ENCODE measurements at places on chromosomes 13 and 19.

- DNase-seq, result peak; percentile 85
Observed at GRCh38 chr13:99809926-99810325, 161.6 kb downstream of the ZIC5 start.

- peak; percentile 37 for DNase-seq
Observed at GRCh38 chr19:17235300-17235970, 9.4 kb downstream of the OCEL1 start.

GRCh38 chr13:85367887-85368286, 431.3 kb downstream of the SLITRK6 start:
- no peak for DNase-seq

GRCh38 chr13:94112227-94112626, 367.3 kb downstream of the DCT start:
- peak; percentile 95 for DNase-seq

DNA sequence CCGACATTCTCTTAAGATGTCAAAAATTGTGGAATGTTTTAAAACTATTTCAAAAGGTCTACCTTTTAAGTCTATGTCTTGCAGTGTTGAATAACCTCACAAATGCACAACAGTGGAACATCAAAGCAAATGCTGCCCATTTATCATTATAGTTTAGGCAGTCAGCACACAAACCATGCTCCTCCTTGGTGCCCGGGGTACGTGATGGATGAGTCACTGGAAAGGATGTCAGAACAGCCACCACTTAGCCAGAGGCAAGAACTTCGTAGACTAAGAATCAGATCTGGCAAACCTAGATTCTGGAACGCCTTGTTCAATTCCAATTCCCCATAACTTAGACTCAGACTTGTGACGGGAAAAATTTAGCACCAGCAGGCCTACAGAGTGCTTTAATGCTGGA, 343.6 kb downstream of the FGF9 start:
- peak; percentile 13 for DNase-seq

GRCh38 chr13:51823863-51824262, 19.9 kb upstream of the DHRS12 start:
- no peak for DNase-seq

GRCh38 chr19:16036941-16037340, 39.4 kb upstream of the TPM4 start:
- DNase-seq, result no peak

DNA sequence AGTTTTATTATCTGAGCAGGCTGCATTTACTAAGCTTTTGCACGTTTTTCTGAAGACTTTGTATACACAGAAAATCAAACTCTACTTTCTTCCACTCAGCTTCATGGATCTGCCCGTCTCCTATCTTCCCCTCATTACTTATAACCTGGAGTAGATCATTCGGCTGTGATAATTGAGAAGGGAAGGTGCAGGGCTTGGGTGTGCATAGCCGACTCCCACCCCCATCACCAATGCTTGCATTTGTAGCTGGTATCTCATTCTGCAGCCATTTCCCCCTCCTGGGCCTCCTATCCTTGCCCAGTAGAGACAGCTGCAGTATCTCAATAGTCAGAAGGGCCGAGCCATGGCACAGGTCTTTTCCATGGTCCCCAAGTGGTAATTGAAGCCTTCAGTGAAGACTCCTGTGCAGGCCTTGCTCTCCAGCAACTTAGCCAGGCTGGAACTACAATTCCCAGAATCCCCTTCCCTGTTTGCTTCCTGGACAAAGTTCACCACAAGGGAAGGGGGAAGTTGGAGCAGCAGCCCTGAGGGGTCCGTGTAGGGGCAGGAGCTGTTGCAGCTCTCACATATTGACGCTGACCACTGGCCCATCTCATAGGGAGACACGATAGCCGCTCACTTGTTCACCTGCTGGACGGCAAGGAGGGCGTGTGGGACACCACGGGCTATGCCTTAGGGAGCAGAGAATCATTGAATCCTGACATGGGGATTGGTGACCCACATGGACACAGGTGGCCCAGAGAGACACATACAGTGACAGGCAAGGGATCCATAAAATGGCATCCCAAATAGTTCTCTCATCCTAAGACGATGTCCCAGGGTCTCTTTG, 2.1 kb upstream of the SIGLEC8 start:
- DNase-seq, result no peak

DNA sequence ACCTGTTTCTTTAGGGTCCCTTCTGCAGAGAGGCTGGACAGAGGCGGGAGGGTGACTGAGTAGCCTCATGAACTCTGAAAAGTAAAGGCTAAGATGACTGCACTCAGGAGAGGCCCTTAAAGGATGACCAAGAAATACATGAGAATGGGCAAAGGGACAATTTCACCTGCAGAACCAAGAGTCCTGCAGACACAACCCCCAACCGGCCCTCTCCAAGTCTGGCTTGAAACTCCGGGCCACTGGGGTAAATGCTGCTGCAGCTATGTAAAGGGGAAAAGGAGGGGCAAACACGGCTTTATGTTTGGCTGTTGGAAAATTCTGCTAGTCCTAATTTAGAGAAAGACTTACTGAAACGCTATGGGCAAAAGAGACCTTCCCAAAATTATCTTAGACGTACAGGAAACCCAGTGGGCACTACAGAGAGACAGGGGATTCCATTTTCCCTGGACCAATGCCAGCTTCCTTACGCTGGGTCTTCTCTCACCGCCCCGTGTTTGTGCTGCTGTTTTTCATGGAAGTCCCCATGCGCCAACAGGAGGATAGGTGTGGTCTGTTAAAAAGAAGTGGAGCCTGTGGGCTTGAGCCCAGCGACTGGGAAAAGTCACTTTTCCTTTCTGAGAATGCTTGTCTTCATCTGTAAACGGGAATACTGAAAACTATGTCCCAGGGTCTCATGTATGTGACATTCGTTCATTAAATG, 10.6 kb downstream of the COL4A2 start:
- no peak for DNase-seq

DNA sequence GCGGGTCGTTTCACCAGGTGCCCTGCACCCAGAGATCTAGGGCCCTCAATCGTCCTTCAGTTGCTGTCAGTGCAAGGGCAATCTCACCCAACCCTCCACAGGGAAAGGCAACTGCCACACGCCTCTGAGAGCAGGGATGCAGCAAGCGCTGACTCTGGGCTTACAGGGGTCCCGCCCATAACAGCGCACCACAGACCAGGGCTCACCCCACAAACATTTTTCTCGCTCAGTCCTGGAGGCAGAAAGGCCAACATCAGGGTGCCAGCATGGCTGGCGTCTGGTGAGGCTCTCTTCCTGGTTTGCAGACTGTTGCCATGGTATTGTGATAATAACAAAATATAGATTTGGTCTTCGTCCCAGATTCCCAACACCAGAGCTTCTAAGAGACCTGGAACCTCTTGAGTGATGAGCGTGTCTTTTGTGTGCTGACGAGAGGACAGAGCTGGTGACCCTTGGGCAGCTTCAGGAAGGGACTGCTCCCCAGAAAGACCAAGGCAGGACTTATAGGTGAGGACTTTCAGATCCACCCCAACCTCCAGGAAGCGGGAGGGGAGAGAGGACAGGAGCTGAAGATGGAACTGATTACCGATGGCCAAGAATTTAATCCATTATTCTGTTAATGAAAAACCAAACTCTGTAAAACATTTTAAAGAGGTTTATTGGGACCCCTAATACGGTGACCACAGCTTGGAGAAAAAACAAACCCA, 51.3 kb downstream of the C13orf46 start:
- no peak for DNase-seq

GRCh38 chr19:34574704-34575103, 93.1 kb downstream of the WTIP start:
- no peak for DNase-seq

DNA sequence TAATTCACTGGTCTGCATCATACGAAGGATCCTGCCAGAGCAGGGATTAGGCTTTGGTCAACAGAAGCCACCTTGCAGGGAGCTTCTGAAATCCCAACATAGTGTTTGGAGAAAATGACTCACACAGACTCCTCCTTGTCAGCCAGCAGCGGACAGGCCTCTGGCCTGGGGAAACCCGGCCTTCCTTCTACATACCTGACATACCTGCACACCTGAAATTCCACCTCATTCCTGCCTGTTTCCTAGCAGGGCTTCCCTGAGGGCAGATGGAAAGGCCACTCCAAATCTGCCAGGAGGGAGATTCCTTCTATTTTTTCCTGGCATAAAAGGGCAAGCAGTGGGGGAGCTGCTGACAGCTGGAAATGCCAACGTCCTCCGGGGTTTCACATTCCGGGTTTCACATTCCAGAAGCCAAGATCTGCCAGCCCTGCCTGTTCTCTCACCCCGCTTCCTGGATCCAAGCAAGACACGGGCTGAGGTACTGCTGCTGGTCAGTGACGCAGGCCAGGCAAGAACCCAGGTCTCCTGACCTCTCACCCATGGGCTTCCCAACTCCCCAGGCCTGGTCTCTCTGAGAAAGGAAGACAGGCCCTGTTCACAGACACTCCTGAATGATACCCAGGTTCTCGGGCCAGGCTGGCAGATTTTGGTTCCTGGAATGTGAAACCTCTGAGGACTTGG, 18.2 kb upstream of the IGFL1 start:
- peak; percentile 80 for DNase-seq

DNA sequence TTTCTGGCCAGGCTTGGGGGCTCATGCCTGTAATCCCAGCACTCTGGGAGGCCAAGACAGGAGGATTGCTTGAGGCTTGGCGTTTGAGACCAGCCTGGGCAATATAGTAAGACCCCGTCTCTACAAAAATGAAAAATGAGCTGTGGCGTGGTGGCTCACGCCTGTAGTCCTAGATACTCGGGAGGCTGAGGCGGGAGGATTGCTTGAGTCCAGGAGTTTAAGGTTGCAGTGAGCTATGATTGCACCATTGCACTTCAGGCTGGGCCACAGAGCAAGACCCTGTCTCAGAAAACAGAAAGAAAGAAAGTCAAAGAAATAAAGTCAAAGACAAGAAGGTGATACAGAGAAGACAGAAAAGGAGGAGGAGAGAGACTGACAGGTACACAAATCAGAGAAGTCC, 2.5 kb upstream of the CACNG6 start:
- no peak for DNase-seq

- no peak for DNase-seq
Observed at GRCh38 chr13:95444006-95444730, 108.4 kb upstream of the CLDN10 start.

DNA sequence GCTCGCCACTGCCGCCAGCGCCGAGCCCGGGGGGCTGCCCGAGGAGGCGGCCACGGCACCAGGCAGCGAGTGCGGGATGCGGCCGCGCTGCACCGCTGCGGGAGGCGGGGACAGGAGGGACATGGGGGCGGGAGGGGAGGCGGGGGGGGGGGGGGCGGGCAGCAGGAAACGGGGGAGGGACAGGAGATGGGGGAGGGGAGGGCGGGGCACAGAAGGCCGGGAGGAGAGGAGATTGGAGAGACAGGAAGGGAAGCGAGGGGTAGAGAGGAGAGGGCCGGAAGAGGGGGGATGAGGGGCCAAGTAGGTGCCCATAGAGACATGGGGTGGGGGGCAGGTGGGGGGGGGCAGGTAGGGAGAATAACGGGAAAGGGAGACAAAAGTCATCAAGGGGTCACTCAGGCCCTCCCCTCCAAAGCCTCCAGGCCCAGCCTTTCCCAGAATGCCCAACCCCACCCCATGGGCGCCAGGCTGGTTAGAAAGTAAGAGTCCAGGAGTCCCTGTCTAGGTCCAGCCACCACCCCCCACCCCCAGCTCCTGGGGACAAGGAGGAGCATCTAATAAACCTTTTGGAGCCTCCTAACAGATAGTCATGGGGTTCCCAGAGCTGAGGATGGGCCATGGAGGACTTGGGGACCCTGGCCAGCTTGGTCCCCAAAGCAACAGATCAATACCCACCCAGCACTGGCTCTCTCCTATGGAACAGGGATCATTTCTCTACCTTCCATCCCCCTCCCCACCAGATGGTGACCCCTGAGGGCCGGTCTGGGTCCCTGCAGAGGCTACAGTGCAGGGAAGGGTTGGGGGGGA, 9.5 kb downstream of the NR2F6 start:
- no peak for DNase-seq

GRCh38 chr13:71021825-71022422, 845.1 kb downstream of the DACH1 start:
- peak; percentile 38 for DNase-seq

GRCh38 chr19:17486545-17487240, 16.4 kb downstream of the SLC27A1 start:
- DNase-seq, result no peak

DNA sequence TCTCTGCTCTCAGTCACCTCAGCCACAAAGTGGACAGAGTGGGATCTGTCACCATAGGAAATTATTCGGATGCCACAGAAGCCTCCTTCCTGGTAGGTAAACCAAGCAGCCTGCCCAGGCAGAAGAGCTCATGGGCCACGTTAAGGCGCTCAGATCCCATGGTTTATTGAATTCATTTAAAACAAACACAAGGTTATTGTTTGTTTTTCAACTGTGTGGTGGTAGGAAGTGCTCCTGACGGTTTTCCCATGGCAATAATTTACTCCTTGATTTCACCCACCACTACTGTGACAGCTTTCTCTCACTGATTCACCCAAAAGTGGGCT, 14.4 kb downstream of the BCAM start:
- no peak for DNase-seq

DNA sequence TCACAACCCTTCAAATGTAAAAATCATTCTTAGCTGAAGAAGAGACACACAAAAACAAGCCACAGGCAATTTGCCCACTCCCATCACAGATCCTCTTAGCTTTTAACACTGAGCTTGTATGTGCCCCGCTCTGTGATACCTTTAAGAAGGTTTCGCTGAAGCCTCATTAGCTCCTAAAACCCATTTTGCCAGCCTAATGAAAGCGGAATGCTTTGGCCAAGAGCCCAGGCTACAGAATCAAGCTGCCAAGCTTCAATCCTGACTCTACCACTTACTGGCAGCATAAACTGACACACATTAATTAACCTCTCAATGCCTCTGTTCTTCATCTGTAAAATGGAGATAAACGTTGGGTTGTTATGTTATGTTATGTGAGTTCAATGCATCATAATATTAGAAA, 10.5 kb downstream of the ZNF112 start:
- DNase-seq, result no peak

- peak; percentile 29 for DNase-seq
Observed at GRCh38 chr13:92074658-92075057, 676.2 kb downstream of the GPC5 start.

DNA sequence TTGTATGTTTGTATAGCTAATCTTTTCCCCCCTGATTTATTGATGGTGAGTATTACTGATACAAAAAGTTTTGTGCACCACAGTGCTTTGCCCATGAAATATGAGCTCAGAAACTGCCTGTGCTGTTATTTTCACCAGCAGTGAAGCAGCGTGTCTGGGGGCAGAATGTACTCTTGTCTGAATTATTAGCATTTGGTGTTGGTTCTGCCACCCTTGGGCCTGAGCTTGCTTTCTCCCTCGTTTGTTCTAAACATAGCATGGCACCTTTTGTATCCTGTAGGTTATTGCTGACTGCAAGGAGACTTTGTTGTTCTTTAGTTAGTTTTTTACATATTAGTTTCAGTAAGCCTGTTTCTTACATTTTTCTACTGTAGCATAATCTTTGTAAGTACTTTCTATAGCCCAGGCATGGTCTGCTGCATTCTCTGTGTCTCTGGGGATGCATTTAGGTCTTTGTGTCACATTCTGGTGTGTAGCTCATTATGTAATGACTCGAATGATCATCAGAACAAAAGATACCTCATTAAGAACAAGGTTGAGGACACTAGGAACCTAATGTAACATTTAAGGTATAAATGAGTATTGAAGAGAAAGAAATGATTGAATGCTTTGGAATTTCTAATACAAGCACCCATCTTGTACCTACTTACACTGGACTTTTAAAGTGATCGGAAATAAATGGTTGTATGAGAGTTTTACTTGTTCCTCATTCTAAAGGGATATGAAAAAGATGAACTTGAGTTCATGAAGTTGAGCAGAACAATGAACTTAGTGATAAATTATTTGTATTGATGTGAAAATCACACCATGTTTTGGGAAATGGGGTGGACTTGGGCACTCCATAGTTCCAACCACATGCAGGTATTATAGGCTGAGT, 50.3 kb upstream of the GPI start:
- DNase-seq, result no peak

GRCh38 chr13:87669379-87669978, 1.7 kb upstream of the SLITRK5 start:
- peak; percentile 53 for DNase-seq

All from renal cortical epithelial cell (primary cell).